Retinal pigment epithelial cell (primary cell): ENCODE measurements at places on chromosomes 12 and 14.

DNA sequence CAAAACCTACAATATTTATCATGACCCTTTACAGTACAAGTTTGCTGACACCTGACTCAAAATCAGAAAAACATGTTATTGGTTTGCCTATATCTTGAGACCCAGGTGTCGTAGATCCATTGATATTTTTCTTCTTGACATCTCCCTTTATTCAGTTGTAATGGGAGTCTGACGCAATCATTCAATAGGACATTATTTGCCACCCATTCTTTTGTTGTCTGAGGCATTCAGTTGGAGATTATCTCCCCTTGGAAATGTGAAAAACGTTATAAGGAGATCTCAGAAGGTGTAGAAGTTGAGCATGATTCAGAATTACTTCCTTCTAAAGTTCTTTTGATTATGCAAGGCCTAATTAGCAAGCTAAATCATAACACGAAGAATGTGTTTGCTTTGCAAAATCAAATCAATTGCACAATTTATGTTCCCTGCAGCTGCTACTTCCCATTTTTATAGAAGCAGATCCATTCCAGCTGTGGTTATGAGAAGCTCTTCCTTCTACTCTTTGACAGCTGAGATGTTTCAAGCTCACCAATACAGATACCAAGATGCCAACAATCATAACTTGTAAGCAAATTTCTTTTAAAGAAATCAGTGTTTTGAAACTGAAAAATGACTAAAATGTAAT, 228.2 kb upstream of the SYT1 start:
- DNase-seq = no peak

DNA sequence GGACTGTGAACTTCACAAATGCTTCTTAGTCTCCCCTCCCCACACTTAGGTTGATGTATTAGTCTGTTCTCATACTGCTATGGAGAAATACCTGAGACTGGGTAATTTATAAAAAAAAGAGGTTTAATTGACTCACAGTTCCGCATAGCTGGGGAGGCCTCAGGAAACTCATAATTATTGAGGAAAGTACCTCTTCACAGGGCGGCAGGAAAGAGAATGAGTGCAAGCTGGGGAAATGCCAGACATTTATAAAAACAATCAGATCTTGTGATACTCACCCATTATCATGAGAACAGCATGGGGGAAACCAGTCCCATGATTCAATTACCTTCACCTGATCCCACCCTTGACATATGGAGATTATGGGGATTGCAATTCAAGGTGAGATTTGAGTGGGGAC, 178.8 kb downstream of the SLC38A4 start:
- DNase-seq = no peak

GRCh38 chr14:99916091-99916383, 122.8 kb downstream of the EML1 start:
- no peak for DNase-seq

DNA sequence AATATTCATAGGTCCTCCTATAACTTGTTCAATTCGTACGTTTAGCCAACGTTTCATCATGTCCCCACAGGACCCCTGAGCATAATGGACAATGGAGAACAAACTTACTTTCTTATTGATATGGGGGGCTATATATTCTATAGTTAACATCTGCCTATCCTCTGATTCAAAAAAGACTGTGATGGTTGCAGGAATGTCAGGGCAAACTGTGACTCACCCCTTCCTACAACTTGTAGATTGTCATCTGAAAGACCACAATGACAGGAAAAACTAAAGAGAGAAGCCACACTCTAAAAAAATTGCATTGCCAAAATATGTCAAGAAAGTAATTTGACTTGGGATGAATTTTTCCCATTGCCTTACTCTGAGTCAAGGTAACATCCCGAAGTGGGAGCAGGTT, 50.8 kb downstream of the CATSPERB start:
- DNase-seq = no peak

DNA sequence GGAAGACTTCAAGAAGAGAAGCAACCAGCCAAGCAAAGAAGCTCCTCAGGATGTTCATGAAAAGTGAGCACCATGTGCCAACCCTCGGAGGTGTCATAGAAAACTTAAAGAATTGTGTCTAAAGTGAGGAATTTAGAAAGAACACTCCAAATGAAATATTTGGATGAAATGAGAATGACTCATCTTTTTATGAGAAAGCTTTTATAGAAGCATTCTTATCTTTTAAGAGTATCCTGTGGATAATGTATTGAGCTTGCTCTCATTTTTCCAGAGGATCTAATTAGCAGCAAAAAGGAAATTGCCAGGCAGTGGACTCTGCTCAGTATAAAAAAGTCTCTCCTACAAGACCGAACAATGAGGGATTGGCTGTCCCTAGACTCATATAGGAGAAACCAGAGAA, 454.9 kb downstream of the LRIG3 start:
- DNase-seq = no peak

GRCh38 chr12:101018540-101018939, 191.5 kb downstream of the SLC5A8 start:
- DNase-seq = peak; percentile 94

- no peak for DNase-seq
Measured at GRCh38 chr12:47822401-47822800, 2.7 kb upstream of the HDAC7 start.

- no peak for DNase-seq
Measured at GRCh38 chr12:229441-230191, 15.7 kb upstream of the SLC6A12 start.

GRCh38 chr12:57722716-57723629, 15.6 kb downstream of the AGAP2 start:
- DNase-seq = no peak

DNA sequence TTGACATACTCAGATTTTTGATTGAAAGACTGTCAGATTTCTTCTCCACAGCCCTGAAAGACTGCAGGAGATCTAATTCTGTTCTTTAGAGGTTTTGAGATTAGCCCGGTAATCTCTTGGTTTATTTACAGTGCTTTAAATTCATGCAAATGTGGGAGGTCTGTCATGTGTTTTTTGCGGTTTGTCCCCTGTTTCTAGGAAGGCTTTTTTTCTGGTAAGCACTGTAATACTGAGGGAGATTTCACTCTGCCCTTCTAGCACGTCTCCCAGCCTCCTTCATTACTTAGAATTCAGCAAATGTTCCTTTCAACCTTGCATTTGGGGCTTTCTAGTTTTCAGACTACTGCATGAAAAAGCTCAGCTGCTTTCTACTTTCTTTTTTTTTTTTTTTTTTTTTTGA, 31.1 kb downstream of the GPHN start:
- no peak for DNase-seq

DNA sequence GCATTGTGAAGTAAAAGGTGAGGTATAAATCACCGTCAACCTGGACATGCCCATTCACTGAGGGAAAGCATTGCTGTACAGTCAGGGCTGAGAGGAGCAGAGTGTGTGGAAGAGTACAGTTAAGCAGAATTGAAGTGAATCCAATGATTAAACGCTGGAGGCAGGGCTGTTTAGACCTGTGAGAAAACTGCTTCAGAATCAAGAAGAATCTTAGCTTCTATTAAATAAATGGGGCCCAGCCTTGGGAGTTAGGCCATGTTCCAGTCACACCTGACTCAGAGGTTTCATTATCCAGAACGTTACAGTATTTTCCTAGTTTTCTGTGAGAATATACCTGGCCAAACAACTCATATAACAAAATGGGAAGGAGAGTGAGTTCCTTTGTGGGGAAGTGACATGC, 86.9 kb downstream of the ATP23 start:
- no peak for DNase-seq

- DNase-seq = no peak
Measured at GRCh38 chr12:1796515-1797010, 23.8 kb upstream of the LRTM2 start.

- DNase-seq = no peak
Measured at GRCh38 chr12:42483521-42483790, 106.1 kb downstream of the PRICKLE1 start.

- DNase-seq = no peak
Measured at GRCh38 chr14:95549656-95550585, 15.1 kb downstream of the GLRX5 start.

DNA sequence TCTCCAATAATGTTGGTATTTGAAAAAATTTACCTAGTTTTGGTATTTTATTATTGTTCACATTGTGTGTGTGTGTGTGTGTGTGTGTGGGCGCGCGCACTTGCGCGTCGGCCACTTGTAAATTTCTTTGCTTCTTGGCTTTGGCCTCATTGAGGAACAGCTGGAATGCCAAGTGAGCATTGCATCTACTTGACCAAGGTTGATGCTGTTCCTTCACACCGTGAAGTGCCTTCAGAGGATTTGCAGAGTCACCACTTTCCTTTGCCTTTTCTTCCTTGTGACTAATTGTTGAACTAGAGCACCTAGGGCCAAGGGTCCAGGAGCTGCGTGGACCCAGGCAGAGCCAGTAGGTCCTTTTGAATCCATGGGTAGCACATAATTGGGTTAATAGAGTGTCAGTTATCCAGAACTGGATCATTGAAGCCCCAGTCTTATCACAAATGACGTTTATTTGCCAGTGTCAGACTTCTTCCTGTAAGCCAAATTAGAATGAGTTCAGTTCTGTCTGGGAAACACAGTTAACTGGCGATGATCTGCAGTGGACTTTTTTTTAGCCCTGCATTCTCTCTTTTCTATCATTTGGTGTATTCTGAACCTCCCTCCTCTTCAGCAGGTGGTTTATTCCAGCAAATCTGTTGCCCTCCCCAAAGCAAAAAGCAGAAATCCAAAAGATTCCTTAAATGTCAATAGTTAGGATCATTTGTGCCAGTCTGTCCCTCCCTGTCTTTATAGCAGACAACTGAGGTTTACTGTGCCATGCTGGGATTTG, 2.6 kb downstream of the PPP2R5C start:
- no peak for DNase-seq

GRCh38 chr14:55138091-55138490, 9.0 kb downstream of the LGALS3 start:
- DNase-seq = no peak

DNA sequence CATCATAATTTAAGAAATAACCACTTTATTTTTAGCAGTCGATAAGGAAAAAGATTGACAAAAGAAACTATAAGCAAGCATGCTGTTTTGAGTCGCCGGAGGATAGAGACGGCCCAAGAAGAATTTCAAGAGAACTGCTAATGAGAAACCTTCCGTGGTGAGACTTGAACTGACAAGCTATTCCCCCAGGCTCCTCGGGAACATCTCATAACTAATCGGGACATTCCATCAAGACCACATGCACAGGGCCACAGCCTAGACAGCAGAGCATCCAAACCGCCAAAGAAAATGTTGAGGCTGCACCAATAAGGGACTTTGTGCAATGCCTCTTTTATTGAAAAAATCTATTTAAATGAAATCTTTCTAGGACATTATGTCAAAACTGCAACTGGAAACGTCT, 51.0 kb downstream of the YEATS4 start:
- no peak for DNase-seq

DNA sequence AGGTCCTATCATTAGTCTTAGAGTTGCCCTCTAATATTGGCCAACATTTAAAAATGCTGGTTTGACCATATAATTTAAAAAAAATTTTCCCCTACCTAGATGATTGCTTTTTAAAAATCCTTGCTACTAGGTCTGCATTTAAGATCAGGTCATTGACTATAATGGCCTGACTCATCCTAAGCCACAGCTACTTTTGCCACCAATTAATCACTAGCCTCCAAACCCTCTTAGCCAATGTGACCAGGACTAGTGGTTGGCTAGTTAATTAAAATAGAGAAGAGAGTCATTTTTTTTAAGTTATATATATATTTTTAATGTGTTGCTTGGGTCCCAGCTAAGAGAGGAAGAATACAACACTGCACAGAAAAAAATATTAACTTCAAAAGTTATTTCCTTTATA, 57.5 kb downstream of the SOS2 start:
- DNase-seq = no peak

GRCh38 chr12:132711080-132711843, 620 bp downstream of the PGAM5 start:
- DNase-seq = no peak

DNA sequence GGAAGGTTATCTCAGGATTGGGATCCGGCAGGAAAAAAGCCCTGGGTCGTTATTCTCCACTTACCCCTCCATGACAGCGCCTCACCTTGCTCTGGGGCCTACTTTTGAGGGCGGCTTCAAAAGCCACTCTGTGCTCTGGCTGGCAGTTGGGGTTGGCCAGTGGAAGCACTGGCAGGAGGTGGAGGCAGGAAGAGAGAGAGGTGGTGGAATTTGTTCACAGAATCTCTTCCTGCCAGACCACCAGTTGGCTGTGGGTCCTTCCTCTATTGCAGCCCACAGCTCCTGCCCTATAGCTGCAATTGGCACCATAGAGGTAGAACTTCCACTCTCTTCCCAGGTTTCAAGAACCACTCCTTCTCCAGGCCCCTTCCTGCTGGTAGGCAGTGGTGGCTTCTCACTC, 32.7 kb upstream of the SDR39U1 start:
- DNase-seq = no peak

GRCh38 chr14:57976701-57977100, 110.8 kb upstream of the SLC35F4 start:
- DNase-seq = no peak

GRCh38 chr12:4168036-4168435, 105.5 kb upstream of the CCND2 start:
- DNase-seq = no peak

DNA sequence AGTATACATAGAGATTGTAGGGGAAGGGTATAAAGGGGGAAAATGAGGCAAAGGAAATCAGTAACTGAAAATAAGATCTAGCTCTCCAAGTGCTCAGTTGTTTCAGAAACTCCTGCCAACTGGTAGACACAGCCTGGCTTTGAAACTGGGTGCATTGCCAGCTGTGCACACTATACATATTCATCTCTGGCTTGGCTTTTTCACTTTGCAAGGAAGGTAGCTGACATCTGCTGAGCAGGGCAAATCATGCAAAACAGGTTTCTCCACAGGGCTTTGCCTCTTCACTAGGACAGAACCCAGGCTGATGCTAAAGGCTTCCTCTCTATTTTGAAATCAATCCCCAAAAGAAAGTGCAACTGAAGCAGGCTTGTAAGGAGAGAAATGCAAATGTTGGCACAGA, 101.5 kb downstream of the HELB start:
- no peak for DNase-seq

- DNase-seq = no peak
Measured at GRCh38 chr12:96375170-96375569, 25.1 kb downstream of the CDK17 start.

DNA sequence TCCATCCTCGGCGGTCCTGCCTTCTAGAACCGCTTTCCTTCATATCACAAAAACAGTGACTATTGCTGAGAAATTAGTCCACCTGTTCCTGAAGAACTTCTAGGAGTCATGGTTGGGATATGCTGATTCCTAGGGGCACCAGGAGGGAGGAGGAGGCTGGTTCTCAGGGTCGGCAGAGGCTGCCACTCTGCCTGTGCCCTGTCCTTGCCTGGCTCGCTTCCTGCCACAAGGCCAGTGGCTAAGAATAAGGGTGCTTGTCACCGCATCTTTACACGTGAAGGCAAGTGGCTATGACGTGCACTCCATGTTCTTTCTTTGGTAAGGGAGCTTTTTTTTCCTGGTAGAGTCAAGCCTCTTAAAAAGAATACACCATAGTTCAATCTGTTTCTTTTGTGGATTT, 18.7 kb upstream of the DGLUCY start:
- DNase-seq = no peak
